ENCODE measurements at places on chromosomes 16 and 17. TPM values are rescaled to one million over a fixed set of nuclear protein-coding genes. Genes with fewer than 3 reads are reported as not detected.

C17orf50 gene
- total RNA-seq, result not detected

RNF43 gene
- total RNA-seq, result 0.47 TPM

NRN1L gene
- 0.76 TPM for total RNA-seq

ZP2 gene
- not detected for total RNA-seq

KRTAP4-4 gene
- not detected for total RNA-seq

SMPD3 gene
- 0.61 TPM for total RNA-seq

CBFA2T3 gene
- total RNA-seq, result not detected

Measured in activated T-helper 1 cell treated with anti-CD3 and anti-CD28 coated beads, Interleukin-12 subunit alpha, Interleukin-12 subunit beta, Interleukin-2, Interleukin-4 antibody, amounts not matched to agents 30 ng/mL and 10 ng/mL and 1 ng/mL, durations not matched to agents 14 hours and 24 hours and 36 hours (primary cell).